Iris pigment epithelial cell (primary cell): ENCODE measurements at places on chromosomes 6 and 20.

GRCh38 chr6:98672681-98673475, 161.5 kb upstream of the POU3F2 start:
- DNase-seq, result no peak

- no peak for DNase-seq
Measured at GRCh38 chr6:115137910-115138309, 795.1 kb upstream of the HS3ST5 start.

- no peak for DNase-seq
Measured at GRCh38 chr6:68502946-68503345, 132.1 kb upstream of the ADGRB3 start.

DNA sequence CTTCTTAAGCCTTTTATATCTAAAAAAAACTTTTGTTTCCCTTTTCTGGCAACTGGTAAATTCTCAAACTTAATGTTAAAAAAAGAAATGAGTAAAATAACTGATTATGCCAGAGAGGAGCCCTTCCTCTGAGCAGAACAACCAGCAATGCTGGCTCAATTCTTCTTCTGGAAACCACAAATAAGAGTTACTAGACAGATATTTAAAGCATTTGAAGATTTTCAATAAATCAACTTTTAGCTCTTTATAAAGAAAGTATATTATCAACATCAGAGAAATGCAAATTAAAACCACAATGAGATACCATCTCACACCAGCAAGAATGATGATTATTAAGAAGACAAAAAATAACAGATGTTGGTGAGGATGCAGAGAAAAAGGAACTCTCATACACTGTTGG, 61.1 kb upstream of the TCF21 start:
- DNase-seq, result no peak

GRCh38 chr6:152946995-152947394, 35.8 kb downstream of the FBXO5 start:
- DNase-seq, result no peak
